ENCODE measurements at places on chromosomes 5 and 9.

DNA sequence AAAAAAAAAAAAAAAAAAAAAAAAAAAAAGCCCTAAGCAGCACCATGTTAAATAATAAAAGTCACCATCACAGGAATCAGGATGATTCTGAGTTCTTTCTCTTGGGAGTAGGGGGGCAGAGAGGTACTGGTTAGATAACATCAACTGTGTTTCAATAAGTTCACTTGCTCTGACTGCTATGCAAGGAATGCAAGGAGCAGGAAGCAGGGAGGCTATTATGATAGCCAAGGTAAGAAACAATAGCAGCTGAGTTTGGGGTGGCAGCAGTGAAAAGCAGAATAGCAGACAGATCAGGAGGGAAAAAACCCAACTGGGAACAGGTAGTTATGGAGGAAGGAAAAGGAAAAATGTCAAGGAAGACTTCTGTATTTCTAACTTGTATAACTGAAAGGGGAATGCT lies 8.2 kb downstream of the CEP120 start:
- no peak for DNase-seq

- DNase-seq = no peak
These were observed 1104.4 kb upstream of the SEMA6A start for GRCh38 chr5:117679046-117679445.

DNA sequence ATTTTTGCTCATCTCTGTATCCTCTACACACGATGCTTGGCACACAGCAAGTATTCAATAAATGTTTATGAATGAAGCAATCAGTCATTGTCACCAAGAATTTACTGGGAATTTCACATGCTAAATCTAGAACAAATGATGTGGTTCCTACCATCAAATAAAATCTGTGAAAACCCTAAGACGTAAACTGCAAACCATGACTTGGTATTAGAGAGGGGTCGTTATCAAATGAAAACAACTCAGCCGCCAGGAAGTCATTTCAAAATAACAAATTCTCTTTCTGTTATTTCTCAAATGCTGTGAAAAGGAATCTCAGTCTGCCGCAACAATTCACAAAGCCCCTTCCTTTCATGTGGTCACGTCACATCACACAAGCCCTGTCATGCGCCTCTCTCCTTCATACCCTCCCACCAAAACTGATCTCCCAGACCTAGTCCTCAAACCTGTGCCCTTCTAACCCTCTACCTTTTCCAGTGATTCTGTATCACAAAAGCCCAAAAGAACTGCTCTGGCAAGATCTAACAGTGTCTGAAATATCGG lies 173.6 kb downstream of the DEPDC1B start:
- no peak for DNase-seq

DNA sequence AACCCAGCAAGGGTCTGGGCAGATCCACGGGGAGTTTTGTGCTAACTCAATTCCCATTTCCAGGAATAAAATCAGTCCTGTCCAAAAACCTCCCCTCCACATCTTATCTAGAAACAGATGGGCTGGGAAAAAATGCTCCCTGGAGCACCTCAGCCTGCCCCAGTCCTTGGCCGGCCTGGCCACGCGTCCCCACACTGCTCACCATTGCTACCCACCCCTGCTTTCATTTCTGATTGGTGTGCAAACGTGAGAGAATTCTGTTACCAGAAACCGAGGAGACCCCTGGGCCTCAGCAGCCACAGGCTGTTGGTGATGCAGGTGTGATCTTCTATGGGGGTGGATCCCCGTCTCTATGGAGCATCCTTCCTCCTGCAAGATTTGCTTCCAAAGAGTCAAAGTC lies 38.0 kb upstream of the OLFM1 start:
- no peak for DNase-seq

DNA sequence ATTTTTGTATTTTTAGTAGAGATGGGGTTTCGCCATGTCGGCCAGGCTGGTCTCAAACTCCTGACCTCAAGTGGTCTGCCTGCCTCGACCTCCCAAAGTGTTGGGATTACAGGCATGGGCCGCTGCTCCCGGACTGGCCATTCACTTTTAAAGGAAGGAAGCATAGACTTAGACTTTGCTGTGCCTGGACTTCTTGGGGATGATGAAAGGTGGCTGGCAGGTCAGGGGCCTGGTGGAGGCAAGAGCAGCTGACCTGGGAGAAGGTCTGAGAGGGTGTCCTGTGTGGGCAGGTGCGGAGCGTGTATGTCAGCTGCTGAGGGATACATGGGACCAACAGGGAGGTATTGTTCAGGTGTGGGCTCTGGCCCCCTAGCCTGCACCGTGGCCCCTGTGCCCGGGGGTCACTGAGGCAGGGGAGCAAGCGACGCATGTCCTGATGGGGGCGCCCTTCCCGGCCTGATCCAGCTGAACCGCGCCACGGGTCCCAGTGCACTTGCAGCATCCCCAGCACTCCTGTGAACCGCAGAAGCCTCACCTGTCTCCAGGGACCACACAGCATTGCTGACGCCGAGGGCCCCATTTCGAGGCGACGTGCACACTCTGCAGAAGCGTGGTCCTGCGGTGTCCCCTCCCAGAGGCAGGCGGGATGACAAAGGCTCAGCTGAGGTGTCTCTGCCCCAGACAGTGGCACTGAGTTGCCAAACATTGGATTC lies 23.1 kb downstream of the NDUFS6 start:
- no peak for DNase-seq

DNA sequence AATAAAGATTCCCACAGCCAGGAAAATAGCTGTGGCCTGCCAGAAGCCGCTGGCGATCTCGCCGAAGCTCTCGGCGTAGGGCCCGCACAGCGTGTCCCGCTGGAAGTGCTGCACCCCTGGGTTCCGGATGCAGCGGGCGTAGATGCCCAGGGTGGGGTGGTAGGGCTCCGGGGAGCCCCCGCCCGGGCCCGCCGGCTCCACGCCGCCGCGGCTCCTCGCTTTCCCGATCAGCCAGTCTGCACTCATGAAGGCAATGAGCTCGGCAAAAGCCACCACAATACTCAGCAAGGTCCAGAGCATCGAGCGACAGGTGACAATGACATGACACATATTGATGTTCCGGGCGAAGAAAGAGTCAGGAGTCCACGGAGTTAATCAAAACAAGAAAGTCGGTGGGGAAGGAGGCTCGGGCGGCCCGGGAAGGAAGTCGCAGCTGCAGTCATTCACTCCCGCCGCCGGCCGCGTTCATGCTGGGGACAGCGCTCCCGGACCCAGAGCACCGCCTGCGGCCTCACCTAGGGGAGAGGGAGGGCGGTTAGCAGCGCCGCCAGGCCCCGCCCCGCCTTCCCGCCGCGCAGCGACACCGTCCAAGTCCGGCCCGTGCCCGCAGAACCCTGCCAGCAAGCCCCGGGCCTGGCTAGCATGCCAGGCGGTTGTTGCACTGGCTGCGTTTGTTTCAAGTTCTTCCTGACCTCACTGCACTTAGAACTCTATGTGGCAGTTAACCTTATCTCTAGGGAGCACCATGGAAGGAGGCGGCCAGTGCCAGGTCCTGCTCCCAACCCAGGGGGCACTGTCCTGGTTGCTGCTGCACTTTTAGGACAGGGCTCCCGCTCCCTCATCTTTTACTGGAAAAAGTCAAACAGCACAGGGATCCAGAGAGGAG lies 138.4 kb downstream of the LHFPL2 start:
- no peak for DNase-seq

DNA sequence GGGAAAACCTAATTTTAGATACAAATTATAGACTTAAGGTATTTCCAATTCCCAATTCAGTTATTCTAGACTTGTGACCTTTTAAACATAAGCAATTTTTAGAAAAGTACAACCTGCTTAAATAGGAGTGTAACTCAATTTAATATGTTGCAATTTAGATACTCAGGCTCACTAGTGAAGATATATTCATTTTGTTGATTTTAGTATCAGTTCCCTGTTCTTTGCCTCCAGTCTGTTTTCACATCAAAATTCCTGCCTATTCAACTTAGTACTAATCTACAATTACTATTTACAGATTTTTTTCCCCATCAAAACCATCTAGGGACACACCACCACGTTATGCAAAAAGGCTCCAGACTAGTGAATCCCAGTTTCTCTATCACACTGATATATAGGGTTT lies 30.4 kb downstream of the PWWP2A start:
- no peak for DNase-seq

DNA sequence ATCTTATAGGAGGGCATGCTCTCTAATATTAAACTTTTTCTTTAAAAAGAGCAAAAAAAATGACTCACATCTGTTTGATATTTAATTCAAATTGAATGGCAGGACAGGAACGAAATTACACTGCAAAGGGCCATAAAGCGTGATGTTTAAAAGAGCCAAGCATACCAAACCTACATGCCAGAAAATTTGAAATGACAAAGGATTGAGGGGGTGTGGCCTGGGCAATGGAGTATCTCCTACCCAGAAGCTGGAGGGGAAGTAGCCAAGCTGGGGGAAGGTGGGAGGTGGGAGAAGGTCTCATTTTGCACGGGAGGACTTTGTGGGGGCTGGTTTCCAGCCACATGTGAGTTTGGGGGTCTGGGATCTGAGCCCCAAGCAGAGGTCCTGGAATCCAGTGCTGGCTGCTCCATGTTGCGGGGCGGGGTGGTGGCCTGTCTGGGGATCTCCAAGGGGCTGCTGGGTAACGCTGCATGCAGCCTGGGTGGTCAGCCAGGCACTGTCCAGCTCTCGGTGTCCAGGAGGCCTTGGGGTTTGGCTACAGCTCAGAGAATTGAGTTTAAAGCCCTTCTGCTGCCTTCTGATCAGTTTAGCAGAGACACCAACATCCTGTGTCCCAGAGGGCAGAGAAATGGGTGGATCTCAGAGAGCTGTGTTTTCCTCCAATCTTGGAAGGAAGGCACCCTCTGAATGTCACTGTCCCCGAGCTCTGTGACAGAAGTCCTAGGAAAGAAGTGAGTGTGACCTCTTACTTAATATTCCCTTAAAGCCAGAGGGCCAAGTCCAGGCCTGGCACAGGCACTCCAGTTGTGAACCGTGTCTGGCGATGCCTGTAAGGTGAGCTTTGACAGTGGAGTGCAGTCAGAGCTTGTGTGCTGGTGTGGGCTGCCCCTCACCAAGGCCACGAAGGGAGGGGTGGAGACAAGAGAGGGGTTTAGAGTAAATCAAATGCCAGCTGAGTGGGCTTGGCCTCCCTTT lies 7.6 kb downstream of the DCANP1 start:
- DNase-seq = no peak

GRCh38 chr5:124546643-124547042 lies 199.8 kb downstream of the ZNF608 start:
- no peak for DNase-seq
